ENCODE measurements at places on chromosomes 1 and 21.

GRCh38 chr1:19416921-19417470 is 68.3 kb downstream of the CAPZB start:
- DNase-seq = no peak

- DNase-seq = no peak
Observed at GRCh38 chr1:92934395-92935378, 26.6 kb downstream of the DIPK1A start.

DNA sequence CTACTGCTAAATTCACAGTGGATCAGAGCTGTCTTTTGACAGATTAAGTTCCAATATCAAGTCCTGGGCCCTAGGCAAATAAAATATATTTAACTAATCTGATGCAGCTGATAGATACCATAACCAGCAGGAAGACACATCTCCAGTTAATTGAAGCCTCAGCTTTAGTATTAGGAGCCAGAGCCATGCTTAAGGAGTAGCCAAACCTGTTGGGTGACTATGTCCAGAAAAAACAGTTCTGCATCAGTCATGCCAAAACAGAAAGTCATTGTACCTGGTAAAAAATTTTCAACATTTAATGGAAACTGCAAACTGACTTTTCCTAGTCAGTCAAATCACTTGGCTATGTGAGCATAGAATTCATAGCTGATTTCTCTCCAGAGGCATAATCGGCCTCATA is 200.5 kb upstream of the RUNX1 start:
- DNase-seq = no peak

DNA sequence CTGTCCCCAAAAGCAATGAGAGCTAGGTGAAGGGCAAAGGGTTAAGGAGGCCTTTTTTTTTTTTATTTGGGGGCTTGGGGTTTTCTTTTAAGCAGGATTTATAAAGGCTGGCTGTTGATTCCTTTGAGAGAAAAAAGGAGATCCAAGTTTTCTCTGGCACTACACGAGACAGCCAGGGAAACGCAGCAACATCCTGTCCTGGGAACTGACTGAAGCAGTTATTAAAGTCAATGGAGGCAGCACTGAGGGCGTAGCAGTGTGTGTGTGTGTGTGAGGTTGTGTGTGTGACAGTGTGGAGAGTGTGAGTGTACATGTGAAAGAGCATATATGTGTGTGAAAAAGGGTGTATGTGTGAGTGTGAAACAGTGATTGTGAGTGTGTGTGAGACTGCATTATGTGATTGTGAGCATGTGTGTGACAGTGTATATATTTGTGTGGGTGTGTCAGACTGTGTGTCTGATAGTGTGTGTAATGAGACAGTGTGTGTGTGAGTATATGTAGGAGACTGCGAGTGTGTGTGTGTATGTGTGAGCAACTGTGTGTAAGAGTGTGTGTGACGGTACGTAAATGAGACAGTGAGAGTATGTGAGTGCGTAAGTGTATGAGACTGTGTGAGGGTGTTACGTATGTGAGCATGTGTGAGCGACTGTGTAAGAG is 65.9 kb upstream of the TIAM1 start:
- no peak for DNase-seq

DNA sequence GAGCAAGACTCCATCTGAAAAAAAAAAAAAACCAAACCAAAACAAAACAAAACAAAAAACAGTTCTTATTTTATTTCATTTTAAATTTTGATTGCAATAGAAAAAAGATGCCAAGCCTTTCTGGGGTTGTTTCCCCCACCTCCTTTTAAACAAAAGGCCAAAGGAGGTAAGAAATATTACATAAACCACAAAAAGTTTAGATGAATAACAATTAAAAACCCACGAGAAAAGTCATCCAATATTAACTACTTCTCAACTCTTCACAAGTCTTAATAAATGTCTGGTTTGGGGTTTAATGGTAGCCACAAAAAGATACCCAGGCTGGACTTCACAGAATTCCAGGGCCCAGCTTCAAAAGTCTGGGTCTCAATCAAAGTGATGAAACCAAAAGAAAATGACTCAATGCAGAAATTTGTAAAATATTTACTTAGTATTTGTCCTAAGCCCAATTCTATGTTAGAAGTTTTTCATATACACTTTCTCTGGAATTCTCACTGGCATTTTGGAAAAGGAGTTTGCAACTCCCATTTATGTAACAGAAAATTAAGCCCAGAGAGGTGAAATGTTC is 47.0 kb upstream of the SDC3 start:
- no peak for DNase-seq

GRCh38 chr21:46633566-46633965 is 1.9 kb upstream of the PRMT2 start:
- DNase-seq = no peak

- no peak for DNase-seq
Observed at GRCh38 chr1:74474585-74474984, 37.8 kb downstream of the LRRC53 start.

DNA sequence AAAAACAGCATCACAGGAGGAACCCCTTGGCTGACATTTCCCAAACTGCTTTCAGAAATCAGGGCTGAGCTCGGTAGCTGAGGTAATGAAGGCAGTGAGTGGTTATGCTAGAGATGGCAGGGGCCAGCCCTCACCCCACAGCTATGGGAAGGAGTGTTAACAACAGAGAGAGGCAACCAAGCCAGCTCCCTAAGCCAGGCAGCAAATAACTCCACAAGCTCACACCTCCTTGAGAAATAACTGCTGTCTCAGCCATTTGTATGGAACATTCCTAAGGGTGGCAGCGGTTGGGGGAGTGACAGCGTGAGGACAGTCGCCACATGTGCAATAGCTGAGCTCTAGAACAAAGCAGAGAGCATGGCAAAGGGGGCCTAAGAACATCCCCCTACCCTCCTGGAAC is 42.6 kb downstream of the LMX1A start:
- DNase-seq = no peak

- DNase-seq = no peak
Observed at GRCh38 chr1:165486663-165487062, 41.7 kb upstream of the RXRG start.

GRCh38 chr1:236282425-236282716 is 613 bp upstream of the ERO1B start:
- no peak for DNase-seq
